Activated CD8-positive, alpha-beta memory T cell treated with anti-CD3 and anti-CD28 coated beads, Interleukin-2, amount 10 ng/mL, durations not matched to agents 7 days and 5 days (primary cell): ENCODE measurements at places on chromosomes 11 and 22. TPM values are rescaled to one million over a fixed set of nuclear protein-coding genes. Genes with fewer than 3 reads are reported as not detected.

The C11orf52 gene
- total RNA-seq: not detected

GRCh38 chr22:39923696-39924095, 22.8 kb downstream of the GRAP2 start:
- no peak for DNase-seq

DNA sequence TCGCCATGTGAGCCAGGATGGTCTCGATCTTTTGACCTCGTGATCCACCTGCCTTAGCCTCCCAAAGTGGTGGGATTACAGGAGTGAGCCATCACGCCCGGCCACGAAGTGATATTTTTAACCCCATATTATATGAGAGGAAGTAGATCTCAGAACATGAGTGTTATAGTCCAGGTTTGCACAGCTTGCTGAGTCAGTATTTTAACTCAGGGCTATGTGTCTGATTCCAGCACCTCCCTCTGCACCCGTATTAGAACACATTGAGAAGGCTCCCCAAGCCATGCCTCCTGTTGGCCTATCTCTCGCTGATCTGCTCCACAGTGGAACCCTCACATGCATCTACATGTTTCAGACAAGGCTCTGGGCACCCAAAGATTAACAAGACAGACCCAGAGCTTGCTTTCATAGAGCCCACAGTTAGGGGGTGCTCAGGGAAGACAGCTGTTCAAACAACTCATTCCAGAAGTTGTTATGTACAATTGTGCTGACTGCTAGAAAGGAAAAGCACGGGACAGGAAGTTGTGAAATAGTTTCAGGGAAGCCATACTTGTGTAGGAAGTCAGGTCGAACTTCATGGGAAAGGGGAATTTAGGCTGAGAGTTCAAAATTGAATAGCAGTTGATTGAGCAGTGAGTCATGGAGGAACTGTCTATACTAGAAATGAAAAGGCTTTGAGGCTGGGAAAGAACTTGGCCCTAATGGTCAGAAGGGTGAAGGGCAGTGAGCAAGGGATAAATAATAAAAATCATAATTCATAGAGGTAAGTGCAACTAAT, 49.3 kb upstream of the CLPB start:
- DNase-seq: no peak

DNA sequence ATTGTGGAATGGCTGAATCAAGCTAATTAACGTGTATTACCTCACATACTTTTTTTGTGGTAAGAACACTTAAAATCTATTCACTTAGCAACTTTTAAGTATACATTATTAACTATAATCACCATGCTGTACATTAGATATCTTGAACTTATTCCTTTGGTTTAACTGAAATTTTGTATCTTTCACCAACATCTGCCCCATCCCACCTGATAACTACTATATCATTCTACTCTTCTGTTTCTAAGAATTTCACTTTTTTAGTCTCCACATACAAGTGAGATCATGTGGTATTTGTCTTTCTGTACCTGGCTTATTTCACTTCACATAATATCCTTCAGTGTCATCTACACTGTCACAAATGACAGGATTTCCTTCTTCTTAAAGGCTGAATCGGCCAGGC, 17.1 kb upstream of the VWA5A start:
- DNase-seq: no peak

DNA sequence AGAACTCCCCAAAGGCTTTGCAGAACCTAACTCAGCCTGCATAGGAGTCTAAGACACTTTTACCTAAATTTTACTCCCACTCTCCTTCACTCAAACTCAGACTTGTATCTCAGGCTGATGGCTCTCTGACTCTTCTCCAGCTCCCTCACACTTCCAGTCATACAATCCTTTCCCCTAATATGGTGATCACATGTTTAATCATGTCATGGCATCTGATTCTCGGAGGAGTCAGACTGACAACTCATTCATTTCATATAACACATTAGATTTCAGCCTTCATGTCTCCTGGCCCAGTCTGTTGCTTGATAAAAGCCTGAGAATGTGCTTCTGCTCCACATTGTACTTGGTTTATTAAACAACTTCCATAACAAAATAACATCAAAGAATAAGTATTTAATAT, 1503.9 kb upstream of the TENM4 start:
- DNase-seq: no peak
